A549 treated with ZK216348 at 1 μM for 4 hours (cell line): ENCODE measurements at places on chromosomes 4 and X. TPM values are rescaled to one million over a fixed set of nuclear protein-coding genes. Genes with fewer than 3 reads are reported as not detected.

The BDH2 gene
- total RNA-seq = 6.7 to 9.5 TPM (median 8.7 TPM) in 5 replicates

The PCYT1B gene
- not detected in 5 replicates for total RNA-seq

The APEX2 gene
- total RNA-seq = 22.0 to 33.9 TPM (median 29.9 TPM) in 5 replicates

The SLITRK4 gene
- total RNA-seq = not detected in 5 replicates

The HCFC1 gene
- total RNA-seq = 25.8 to 45.1 TPM (median 41.4 TPM) in 5 replicates

The HSPA4L gene
- total RNA-seq = 7.1 to 9.3 TPM (median 7.7 TPM) in 5 replicates

The RPGR gene
- 10.0 to 16.3 TPM (median 10.6 TPM) in 5 replicates for total RNA-seq

The HOPX gene
- not detected in 5 replicates for total RNA-seq

The TLL1 gene
- 0.13 to 0.59 TPM (median 0.17 TPM) in 5 replicates for total RNA-seq

The ATP1B4 gene
- total RNA-seq = not detected in 5 replicates

The KIT gene
- total RNA-seq = not detected in 5 replicates

The H2BW2 gene
- total RNA-seq = not detected in 5 replicates

The COX7B2 gene
- total RNA-seq = not detected in 5 replicates

The FAM9C gene
- total RNA-seq = 0.04 TPM in 1 of 5 replicates, not detected in the others

The ESX1 gene
- total RNA-seq = 0.14 to 0.16 TPM in 2 of 5 replicates, not detected in the others

The CABS1 gene
- total RNA-seq = not detected in 5 replicates

The ZAR1 gene
- total RNA-seq = 0.13 to 0.17 TPM in 2 of 5 replicates, not detected in the others

The TRAM1L1 gene
- total RNA-seq = 0.18 to 0.66 TPM (median 0.56 TPM) in 5 replicates
